Posterior cingulate gyrus (tissue), 11 donors: ENCODE measurements at places on chromosomes 13 and 19.

DNA sequence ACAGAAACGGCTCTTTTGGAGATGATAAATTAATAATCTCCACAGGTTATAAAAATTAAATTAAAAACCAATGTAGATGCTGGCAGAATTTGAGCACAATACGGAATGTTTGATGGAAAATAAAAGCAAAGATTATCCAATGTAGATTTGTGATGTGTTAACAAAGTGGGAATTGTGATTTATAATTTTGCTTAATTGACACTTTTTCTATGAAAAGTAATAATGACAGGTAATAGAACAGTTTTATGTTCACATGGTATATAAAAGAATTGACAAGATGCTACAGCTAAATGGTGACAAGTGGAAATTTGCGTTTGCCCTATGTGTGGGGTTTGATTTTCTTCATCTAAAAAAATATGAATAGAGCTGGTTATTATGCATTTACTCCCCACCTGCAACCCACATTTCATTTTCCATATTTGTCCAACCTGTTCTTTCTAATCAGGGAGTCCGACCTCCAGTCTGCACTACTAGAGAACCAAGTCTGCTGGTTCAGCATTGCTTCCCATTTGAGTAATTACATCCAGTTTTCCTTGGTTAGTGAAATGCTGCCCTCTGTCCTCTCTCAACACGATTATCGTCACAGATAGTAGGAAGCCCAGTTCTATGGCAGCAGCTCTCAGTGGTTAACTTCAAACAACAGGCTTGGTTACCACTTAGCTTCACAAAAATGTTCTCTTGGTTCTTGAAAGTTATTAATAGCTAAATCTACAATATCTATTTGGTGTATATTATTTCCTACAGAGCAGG, 61.4 kb upstream of the SLITRK1 start:
- DNase-seq = no peak

- no peak for DNase-seq
These were observed 25.3 kb downstream of the NAXD start for GRCh38 chr13:110640591-110641029.

GRCh38 chr13:39900106-39900750, 244.8 kb downstream of the COG6 start:
- DNase-seq = no peak

GRCh38 chr13:66477816-66478215, 752.3 kb downstream of the PCDH9 start:
- no peak for DNase-seq

- DNase-seq = no peak
These were observed 50.7 kb upstream of the GPR183 start for GRCh38 chr13:99357941-99358340.

- no peak for DNase-seq
These were observed 176.6 kb downstream of the LMO7 start for GRCh38 chr13:75812751-75813181.

GRCh38 chr19:32599736-32600157, 18.8 kb downstream of the PDCD5 start:
- peak; percentile 11 for DNase-seq

GRCh38 chr13:35977060-35977459, 154.1 kb downstream of the DCLK1 start:
- no peak for DNase-seq

GRCh38 chr13:63643543-63643942, 2227.9 kb upstream of the PCDH20 start:
- no peak for DNase-seq

DNA sequence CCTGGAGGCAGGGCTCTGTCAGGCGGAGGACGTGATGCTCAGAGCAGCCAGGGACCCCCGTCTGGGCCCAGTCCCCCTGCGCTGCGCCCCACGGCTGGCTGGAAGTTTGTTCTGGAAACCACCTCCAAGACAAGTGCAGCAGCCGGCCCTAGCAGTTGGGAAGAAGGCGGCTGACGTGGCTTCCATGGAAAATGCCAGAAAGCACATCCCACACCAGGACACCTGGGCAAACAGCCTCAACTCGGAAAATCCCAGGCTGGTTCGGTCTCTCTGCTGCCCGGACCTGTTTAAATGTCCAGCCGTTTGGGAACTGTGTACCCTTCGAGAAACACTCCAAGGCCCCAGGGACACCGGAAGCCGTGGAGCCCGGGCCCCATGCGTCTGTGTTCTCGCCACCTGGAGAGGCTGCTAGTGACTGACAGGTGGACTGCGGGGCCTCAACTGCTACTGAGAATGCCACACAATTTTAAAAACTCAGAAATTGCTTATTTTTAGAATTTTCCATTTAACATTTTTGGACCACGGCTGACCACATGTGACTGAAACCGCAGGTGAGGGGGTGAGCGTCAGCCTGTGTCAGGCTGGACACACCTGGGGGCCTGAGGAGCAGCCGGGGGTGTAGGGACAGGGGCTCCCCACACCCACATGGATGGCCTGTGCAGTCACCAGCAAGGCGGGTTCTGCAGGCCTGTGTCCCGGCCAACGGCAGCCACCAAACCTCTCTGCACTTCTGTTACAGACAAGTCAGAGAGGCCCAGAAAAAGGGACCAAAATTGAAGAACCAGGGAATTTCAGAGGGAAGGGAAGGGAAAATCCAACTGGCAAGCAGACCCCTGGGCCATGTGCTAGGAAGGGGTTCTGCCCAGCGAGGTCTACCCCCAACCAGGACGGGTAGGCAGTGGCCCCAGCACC, 31.7 kb downstream of the RASA3 start:
- DNase-seq = peak; percentile 35
